Panc1 (cell line): ENCODE measurements at places on chromosomes 1 and 21.

DNA sequence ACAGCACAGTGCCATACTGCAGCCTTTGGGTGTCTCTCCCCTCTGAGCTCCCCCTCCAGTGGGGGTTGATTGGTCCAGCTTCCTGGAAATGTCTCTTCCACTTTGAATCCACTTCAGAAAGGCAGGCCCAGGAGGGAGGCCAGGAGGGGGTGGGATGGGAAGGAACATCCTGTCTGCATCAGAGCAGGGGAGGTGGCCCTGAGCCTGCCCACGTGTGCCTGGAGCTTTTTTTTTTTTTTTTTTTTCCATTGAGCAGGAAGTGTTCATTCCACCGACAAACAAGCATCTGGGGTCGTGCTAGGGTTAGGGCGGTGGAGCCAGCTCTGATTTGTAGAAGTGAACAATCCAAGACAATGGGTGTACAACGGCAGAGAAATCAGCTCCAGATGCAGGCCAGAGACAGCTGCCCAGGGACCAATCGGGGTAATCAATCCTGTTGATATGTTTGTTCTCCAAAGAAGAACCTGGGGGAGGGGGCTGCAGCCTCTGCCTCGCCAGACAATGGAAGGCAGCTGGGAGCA is 93.3 kb downstream of the SSBP3 start:
- no peak for DNase-seq

- no peak for DNase-seq
These were observed 74.2 kb upstream of the NEK7 start for GRCh38 chr1:198082576-198082975.

- DNase-seq, result no peak
These were observed 153.1 kb downstream of the GRIK1 start for GRCh38 chr21:29786496-29787360.

DNA sequence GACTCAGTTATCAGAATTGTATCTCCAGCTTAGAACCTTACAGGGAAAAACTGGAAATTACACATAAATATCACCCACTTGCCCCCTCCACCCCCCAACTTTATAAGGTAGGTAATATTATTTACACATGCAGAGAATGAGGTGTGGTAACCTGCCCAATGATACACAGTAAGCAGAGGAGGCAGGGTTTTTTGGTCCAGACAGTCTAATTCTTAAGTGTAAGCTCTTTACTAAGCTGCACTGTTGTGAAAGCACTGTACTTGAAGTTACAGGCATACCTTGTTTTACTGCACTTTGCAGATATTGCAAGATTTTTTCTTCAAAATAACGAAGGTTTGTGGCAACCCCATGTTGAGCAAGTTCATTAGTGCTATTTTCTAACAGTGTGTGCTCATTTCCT is 24.8 kb upstream of the MYOCOS start:
- DNase-seq, result no peak

GRCh38 chr1:97137862-97138514 is 416.4 kb downstream of the PTBP2 start:
- no peak for DNase-seq

GRCh38 chr1:243950166-243950565 is 100.1 kb upstream of the AKT3 start:
- no peak for DNase-seq

DNA sequence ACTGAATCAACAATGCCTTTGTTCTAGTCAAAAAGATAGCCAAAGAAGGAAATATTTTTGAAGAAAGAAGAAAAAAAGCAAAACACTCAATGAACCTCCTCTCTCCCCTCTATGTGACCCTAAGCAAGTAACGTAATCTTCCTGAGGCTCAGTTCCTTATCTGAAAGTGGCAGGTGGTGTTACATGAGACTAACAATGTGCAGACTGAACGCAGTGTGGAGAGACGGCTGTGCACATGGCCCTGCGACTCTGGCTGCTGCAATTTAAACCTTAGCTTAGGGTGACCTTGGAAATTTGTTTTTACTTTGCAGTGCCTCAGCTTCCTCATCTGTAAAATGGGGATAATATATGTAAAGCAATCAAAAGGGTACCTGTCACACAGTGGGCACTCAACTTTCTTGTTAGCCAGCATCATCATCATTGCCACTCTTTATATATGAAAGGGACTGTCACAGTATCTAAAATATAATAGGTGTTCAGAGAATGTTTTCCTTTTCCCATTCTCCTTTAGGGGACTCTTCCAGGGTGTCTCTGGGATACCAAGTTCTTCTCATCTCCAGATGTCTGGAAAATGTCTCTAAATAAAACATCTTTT is 100.1 kb upstream of the JUN start:
- no peak for DNase-seq

DNA sequence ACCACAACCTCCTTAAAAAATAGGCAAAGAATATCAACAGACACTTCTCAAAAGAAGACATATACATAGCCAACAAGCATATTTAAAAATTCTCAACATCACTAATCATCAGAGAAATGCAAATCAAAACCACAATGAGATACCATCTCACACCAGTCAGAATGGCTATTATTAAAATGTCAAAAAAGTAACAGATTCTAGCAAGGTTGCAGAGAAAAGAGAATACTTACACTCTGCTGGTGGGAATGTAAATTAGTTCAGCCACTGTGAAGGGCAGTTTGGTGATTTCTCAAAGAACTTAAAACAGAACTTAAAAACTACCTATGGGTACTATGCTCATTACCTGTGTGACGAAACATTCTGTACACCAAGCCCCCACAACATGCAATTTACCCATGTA is 20.7 kb downstream of the CD1B start:
- no peak for DNase-seq

DNA sequence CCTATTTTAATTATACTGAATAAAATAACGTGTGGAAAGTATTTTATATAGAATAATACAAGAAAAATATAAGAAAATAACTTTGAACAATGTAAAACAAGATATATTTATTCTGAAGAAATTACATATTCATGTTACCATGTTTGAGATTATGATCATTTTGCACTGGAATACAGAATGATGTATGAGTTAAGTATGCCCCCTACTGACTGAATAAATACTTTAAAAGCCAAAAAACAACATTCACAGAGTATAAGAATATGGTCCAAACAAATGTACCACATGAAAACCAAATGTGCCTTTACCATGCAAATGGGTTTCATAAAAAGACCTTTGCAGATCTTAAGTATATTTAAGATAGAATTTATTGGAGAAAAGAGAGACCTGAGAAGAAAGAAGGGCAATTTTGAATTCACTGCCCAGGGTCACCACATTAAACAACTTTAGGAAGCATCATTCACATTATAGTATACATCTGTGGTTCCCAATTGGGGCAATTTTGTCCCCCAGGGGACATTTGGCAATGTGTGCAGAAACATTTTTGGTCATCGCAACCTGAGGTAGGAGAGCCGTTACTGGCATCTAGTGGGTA is 136.6 kb upstream of the GFI1 start:
- DNase-seq, result no peak

DNA sequence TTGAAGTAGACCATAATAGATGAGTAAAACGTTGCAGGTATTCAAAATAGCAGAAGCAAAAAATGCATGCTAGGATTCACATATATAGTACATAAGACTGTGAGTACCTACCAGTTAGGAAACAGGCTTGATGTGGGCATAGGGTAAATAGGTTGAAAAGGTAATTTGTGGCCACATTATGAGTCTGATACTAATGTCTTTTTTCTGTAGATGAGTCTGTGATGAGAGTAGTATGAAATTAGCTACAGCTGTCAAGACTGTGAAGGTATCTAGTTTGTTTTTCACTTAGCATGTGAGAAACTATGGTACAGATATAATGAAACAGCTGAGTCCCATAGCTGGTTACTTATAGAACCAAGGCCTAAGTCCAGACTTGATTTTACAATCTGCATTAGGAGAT is 12.4 kb upstream of the SPATA1 start:
- no peak for DNase-seq

DNA sequence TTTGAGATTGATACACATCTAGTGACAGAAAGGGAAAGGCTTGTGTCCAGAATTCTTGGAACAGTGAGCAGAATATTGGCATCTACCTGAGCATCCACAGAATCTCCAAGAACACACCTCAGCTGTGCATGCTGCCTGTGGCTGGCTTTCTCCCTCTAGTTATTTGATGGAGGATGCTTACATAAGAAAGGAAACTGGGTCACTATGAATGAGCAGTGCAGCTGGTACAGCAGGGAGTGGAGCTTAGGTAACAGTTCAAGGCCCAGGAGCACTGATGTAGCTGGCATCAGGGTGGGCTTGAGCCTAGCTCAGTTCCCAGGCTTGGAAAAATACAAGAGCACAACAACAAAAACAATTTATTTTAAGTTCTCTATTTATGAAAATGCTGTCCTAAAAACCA is 26.3 kb downstream of the RGS8 start:
- no peak for DNase-seq

DNA sequence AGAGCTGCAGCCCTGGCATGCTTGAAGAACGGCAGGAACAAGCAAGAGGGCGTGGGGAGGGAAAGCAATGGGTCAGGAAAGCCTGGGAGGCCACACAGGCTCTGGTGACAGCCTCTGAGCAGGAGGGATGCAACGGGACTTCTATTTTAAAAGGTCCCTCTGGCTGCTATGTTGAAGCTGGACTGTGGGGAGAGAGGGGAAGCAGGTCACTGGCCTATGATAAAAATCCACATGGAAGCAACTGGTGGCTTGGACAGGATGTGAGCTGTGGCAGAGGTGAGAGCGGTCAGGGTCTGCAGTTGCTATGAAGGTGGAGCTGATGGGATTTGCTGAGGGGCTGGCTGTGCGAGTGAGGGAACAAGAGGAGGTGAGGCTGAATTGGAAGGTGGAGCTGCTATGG is 11.2 kb downstream of the PADI1 start:
- DNase-seq, result no peak

DNA sequence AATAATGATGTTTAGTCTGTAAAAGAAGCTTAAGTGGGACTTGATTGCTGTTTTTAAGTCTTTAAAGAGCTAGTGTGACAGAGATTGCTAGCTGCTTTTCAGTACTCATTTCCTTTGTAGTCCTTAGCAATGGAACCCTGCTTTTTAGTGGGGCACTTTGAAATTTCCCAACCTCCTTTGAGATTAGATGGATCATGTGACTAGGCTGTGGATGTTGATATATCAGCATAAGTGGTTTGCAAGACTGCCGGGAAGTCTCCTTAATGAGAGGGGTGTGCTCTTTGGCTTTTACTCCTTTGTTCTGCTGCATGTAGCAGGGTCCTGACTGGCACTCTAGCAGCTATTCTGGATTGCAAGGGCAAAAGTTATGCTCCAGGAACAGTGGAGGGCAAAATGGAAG is 11.2 kb upstream of the RCOR3 start:
- DNase-seq, result no peak

DNA sequence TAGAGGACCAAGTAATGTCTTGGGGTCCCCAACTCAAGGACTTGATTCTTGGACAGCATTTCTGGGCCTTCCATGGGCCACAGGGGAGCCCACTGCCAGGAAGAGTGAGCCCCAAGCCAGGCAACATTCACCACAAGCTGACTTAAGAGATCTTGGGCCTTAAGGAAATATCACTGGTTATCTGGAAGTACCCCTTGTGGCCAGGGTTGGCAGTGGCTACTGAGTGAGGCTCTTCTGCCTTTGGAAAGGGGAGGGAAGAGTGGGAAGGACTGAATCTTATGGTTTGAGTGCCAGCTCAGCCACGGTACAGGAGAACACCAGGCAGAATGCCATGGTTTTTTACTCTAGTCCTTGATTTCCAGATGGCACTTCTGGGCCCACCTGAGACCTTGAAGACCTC is 228.9 kb upstream of the RGS18 start:
- DNase-seq, result no peak

DNA sequence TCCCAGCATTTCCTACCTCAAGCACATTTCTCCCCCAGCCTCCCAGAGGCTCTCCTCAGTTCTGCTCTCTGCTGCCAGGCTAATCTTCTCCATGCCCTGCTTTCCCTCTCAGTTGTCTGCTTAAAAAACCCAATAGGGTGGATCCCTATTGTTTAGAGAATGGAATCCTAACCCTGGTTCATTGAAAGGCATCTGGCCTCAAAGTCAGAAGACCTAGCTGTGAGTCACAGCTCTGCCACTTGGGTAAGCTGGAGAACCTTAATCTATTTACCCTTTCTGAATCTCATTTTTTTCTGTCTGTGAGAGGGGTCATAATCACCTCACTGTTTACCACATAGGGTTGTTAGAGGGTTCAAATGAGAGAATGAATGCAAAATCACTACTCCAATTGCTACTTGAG is 12.5 kb upstream of the MYOC start:
- DNase-seq, result no peak

- DNase-seq, result no peak
These were observed 227.5 kb downstream of the HMCN1 start for GRCh38 chr1:185961664-185962063.

DNA sequence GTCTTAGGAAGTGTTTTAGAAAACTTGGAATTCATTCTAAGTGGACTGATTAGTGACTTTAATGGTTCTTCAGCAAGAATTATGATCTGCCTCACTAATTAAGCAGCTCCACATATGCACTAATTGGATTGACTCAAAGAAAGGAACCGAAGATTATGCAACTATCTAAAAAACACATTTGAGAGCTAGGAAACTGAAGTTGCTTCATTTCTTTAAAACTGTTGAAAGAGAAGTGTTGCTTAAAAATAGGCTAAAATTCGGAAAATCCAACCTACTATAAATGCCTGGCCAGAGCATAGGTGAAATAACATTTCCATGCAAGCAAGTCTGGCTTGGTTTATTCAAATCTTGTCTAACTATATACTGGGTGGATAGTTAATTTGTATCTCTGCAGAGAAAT is 502.9 kb upstream of the ZRANB2 start:
- DNase-seq, result no peak

GRCh38 chr1:214449371-214449770 is 102.0 kb downstream of the PTPN14 start:
- DNase-seq, result no peak

DNA sequence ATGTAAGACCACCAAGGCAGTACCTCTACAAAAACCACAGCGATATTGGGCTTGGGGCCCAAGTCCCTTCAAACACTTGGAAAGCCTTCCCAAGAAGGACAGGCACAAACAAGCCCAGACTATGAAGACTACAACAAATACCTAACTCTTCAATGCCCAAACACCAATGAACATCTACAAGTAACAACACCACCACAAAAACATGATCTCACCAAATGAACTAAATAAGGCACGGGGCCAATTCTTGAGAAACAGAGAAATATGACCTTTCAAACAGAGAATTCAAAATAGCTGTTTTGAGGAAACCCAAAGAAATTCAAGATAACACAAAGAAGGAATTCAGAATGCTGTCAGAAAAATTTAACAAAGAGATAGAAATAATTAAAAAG is 86.8 kb downstream of the COL24A1 start:
- DNase-seq, result no peak

- no peak for DNase-seq
These were observed 55.4 kb upstream of the SCYL3 start for GRCh38 chr1:169949139-169949538.

- DNase-seq, result no peak
These were observed 10.4 kb downstream of the IFI6 start for GRCh38 chr1:27661412-27662075.

GRCh38 chr21:46457801-46458314 is 833 bp upstream of the DIP2A start:
- DNase-seq, result no peak
